ENCODE measurements at places on chromosomes 12 and 14.

DNA sequence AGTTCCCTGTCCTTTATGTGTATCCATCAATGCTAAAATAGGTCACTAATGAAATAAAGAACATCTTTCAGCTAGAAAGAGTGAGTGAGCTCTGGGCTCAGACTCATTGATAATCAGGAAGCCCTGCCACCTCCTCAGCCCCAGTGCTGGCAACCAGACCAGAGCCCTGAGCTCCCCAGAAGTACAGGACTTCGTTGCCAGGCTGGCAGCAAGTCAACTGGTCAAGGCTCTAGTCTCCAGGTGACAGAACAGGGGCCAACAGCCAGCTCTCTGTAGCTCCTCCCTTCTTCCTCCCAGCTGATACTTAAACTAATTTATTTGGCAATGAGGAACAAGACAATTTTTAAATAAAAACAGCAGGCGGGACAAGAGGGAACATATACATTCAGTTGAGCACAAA, 145.3 kb downstream of the EGLN3 start:
- no peak for DNase-seq

GRCh38 chr14:36701132-36701531, 39.5 kb downstream of the PAX9 start:
- no peak for DNase-seq

DNA sequence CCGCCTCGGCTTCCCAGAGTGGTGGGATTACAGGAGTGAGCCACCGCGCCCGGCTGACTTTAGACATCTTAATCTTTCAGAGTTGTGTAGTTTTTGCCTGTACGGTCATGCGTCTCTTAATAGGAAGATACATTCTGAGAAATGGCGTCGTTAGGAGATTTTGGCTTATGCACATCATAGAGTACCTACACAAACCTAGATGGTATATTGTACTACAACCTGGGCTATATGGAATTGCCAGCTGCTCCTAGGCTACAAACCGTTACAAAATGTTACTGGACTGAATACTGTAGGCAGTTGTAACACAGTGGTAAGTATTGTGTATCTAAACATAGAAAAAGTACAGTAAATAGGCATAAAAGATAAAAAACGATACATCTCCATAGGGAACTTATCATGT, 1.3 kb downstream of the TSFM start:
- DNase-seq, result no peak

DNA sequence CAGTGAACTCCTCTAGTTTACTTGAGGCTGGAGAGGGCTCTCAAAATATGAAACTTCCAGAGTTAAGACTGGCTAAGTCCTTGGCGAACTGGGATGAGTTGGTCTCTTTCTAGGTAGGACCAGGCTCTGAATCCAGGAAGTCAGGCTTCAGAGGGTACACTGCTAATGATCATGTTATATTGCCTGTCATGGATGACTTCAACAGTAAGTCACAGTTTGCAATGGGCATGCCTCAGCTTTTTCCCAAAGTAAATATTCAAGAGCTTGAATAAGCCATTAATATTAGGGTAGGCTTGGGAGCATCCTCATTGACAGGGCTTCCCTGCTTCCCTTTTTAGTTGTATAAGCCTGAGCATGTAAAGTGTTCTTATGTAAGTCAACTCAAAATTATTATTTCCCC, 61.7 kb upstream of the PTHLH start:
- no peak for DNase-seq

- no peak for DNase-seq
Observed at GRCh38 chr14:43579671-43580070, 927.4 kb downstream of the FSCB start.

- no peak for DNase-seq
Observed at GRCh38 chr12:85821206-85821605, 15.0 kb downstream of the RASSF9 start.
